ENCODE measurements at places on chromosomes 3 and 15. TPM values are rescaled to one million over a fixed set of nuclear protein-coding genes. Genes with fewer than 3 reads are reported as not detected.

LRIG1 gene
- 10.9 TPM for total RNA-seq

KCNMB2 gene
- not detected for total RNA-seq

IL17RD gene
- total RNA-seq: 2.4 TPM

A4GNT gene
- not detected for total RNA-seq

LMLN gene
- total RNA-seq: 5.7 TPM

GOLGA8S gene
- 0.24 TPM for total RNA-seq

ISLR2 gene
- 0.16 TPM for total RNA-seq

RBP2 gene
- total RNA-seq: not detected

C2CD4A gene
- total RNA-seq: 0.44 TPM
